ENCODE measurements at places on chromosomes 1 and 21.

DNA sequence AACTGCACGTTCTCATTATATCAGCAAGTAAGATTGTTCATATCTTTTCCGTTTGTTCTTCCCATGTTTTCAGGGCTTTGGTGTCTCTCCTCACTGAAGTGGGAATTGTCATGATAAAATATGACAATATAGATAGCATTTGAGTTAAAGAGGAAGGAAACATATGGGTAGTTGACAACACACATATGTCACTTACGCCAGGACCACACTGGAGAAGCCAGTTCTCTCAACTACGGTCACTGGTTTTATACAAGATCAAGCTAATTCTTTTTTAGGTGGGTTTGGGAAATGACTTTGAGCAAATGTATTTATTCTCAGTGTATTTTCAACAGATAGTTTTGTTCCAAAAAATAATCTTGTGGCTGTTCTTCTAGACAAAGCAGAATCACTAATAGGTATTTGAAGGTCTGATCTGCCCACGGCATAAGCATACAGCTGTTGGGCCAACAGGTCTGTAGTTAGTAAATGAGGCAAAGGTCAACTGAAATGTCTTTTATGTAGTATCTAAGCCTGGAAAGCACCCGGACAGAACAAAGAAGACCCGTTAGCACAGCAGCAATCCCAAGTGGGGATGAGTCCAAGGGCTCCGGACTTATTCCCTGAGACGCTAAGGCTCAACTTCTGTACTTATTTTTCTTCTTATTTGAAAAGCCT, 433.6 kb upstream of the ZP4 start:
- no peak for DNase-seq

GRCh38 chr1:162357681-162358266, 18.9 kb downstream of the SPATA46 start:
- DNase-seq: no peak

- DNase-seq: no peak
Observed at GRCh38 chr1:48831120-48831978, 54.7 kb upstream of the BEND5 start.

- no peak for DNase-seq
Observed at GRCh38 chr1:183131166-183131565, 54.9 kb upstream of the LAMC2 start.

DNA sequence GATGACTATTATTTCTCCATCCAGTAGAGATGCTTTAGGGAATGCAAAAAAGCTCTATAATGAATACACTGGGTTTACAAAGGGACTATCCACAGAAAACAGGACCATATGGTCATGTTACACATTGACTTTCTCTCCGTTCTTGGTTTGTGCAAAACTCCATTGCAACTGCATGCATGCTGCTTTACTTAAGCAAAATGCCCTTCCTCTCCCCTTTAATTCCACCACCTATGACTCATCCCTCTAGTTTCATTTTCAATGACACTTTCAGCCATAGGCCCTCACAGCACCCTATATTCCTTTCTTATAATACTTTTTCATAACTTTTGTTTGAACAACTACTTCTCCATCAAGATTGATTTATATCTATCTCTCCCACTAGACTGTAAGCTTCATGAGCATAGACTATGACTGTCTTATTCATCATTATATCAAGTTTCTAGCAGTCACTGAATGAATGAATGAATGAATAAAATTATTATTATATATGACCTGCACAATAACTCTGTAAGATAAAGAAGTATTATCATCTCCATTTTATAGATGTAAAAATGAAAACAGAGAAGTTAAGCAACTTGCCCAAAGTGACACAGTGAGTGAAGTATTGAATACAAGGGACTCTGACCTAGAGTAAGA, 248.9 kb downstream of the PLPP3 start:
- no peak for DNase-seq

DNA sequence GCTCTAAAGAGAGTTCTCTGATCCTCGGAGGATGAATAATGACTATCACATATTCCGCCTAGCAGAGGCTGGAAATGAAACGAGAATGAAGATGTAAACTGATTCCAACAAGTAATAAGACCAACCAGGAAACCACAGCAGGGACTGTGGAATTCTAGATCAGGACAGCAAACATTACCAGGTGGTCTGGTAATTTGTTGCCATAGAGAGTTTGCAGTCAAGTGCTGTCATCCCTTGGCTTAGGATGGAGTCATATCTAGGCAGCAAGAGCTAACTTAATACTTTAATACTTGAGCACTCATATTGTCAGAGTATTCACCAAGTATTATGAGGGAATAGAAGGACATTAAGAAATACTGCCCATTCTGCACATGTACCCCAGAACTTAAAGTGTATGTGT, 45.1 kb upstream of the MUTYH start:
- DNase-seq: no peak

DNA sequence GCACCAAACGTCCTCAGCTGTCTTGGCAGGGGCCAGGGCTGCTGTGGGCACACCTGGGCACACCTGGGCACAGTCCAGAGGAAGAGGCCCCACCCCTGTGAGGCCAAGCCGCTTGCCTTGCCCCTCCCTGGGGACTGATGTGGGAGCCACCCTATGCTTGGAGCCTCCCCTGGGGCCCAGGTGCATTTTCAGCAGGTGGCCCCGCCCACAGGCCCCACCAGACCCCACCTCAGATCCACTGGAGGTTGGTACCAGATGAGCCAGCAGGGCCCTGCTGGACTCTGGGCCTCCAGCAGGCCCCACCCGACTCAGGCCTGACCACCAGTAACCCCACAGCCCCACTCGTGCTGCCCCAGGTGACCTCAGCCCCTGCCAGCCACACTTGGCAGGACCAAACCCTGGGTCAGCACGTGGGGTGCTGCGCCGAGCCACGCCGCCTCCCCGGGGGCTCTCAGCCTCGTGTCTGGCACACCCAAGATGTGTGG, 8.8 kb downstream of the SLC19A1 start:
- no peak for DNase-seq

- no peak for DNase-seq
Observed at GRCh38 chr1:161737625-161738024, 12.0 kb upstream of the DUSP12 start.

DNA sequence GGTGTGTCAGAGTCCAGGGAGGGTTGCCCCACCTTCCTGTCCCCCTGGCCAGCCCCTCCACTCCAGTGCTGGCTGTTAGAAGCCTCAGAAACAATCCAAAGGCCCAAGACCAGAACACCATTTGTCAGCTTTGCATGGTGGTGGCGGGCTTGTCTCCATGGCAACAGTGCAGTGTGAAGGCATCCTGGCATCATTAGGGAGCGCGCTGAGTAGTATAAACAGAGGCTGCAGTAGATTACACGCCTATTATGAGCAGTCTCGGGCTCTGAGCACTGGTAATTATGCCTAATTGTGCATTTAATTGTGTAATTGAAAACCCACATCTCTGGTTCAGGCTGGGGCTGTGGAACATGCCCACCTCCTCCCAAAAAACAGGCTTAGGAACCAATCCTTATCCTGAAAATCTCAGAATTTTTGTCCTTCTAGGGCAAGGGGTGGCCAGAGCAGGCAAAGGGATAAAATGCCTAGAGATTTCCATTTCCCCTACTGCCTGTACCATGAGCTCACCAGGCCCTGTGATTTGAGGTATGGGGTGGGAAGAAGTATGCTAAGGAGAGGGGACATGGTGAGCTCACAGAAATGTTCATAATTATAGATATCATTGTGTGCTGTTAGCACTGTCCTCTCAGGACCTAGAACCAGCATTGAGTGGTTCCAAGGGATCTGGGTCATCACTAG, 11.7 kb downstream of the NKAIN1 start:
- no peak for DNase-seq

- DNase-seq: no peak
Observed at GRCh38 chr1:78678324-78678723, 28.7 kb downstream of the IFI44 start.

DNA sequence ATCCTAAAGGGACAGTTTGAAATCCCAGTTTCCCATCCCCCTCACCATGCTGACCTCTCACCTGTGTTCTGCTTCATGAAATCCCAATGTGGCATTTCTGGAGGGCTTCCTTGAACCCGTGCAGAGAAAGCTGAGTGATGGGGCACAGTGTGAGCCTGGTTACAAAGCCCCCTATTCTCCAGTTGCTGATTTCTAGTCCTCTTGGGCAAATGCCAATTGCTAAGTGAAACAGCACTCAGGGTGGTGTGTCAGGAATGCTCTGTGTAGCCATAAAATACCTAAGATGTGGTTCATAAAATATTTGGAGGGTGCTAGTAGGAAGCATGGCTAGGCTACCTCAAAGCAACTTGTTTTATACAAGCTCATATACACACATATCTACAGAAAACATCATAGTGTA, 32.0 kb downstream of the SUSD4 start:
- DNase-seq: no peak

DNA sequence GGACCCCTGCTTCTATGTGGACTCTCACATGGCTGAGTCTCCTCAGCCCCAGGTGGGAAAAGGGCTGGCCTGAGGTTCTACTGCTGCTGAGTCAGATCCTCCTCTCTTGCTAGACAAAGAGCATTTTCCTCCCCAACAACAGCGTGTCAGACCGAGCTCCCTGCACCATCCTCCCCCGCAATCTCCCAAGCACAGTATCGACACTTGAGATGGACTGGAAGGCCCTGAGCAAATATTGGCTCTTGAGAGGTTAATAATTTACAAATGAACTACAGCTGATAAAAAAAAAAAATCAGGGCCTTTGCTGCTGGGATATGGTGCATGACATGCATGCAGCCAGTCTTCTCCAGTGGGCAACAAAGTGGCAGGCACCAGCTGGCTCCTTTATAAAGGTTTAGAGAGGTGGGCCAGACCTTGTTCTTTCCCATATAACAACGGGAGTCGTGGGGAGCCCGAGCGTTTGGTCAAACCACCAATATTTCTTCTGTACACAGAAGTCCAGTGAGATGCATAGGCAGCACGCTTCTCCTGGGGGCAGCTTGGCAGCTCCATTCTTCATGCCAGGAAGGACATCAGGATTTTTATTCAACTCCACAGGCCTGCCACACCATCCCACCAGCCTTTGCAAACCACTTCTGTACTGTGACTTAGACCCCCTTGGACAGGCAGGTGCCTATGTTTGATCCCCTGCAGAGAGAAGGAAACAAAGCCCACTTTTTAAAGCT, 55.4 kb upstream of the CAMK1G start:
- DNase-seq: peak; percentile 25

GRCh38 chr1:48776393-48777218, at the start of gene BEND5:
TSS of gene BEND5 (minus strand) at chr1:48776891. CDS start at chr1:48776831, 60 bp downstream.
- DNase-seq: peak; percentile 23

- DNase-seq: no peak
Observed at GRCh38 chr1:7565099-7565750, 205.9 kb upstream of the VAMP3 start.

DNA sequence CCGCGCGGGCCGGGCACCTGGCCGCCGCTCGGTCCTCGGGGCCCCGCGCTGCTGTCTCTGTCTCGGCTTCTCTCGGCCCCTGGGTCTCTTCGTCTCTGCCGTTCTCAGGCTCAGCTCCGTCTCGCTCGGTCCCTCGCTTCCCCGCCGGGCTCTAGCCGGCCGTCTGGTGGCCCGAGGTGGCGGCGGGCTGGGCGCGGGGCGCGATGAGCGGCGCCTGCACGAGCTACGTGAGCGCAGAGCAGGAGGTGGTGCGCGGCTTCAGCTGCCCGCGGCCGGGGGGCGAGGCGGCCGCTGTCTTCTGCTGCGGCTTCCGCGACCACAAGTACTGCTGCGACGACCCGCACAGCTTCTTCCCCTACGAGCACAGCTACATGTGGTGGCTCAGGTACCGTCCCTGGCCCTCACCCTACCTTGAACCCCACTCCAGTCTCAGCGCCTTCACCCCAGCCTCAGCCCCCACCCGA, 355 bp downstream of the SHISAL2A start:
- DNase-seq: no peak

- DNase-seq: no peak
Observed at GRCh38 chr1:171213559-171214454, 28.7 kb downstream of the FMO2 start.

DNA sequence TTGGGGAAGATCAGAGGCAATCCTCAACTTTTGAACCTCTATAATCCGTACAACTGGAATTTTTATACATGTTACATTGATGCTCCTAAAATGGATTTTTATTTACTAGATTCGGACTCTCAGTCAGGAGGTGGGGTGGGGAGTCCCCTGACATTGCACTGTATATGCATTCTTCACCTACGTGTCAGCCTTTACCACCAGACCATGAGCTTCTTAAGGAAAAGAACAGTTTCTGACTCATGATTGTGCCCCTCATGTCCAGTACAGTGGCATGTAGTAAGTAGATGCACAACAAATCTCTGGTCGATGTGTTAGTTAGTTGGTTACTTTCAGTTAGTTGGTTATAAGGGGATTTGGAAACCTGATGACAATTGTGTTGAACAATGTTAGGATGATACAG, 15.4 kb downstream of the LPAR3 start:
- DNase-seq: no peak

DNA sequence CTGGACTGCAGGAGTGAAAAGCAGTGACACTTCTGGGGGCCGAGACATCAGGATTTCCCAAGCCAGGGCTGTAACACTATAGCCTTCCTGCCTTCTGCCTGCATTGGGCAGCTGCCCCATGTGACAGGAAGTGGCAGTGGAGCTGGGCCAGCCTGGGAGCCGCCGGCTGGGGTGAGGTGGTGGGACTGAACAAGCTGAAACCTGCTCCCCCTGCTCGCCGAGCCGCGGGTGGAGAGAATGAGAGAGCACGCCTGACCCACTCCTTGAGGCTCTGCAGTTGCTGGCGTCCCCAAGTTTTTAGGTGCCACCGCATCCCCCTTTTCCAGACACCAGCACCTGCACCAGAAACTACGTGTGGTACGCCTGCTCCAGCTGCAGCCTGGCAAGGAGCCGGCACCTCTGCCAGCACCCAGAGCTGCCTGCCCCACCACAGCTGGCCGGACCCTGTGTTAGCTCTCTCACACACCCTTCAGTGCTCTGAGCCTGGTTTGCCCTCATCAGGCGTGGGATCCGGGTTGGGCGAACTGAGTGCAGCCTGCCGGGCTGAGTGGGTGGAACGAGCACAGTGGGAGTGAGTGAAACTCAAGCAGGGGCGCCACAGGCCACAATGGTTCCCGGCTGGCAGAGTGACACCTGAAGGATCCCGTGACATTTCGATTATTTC, 119.4 kb downstream of the AKT3 start:
- no peak for DNase-seq

GRCh38 chr21:39088831-39089380, 94.3 kb downstream of the PSMG1 start:
- no peak for DNase-seq

- DNase-seq: no peak
Observed at GRCh38 chr1:24490101-24490781, 12.4 kb upstream of the RCAN3 start.

DNA sequence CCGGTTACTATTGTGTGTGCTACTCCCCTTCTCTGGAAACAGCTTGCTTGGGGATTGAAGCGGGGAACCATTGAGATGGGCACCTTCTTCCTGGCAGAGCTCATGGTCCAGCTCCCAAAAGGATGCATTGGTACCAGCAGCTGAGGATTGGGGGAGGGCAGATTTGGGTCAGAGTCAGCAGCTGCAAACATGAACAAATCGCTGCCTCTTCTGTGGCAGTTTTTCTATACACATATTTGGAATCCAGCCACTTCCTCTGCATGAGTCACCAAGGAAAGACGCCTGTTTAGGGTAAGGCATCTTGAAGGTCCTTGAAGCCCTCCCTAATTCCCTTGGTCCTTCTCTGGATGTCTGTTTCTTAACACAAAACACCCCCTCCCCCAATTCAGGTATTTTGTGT, 104.7 kb downstream of the DAB1 start:
- no peak for DNase-seq

- DNase-seq: no peak
Observed at GRCh38 chr1:209710093-209710492, 5.4 kb downstream of the HSD11B1 start.
